ENCODE measurements at places on chromosomes 13 and 19.

DNA sequence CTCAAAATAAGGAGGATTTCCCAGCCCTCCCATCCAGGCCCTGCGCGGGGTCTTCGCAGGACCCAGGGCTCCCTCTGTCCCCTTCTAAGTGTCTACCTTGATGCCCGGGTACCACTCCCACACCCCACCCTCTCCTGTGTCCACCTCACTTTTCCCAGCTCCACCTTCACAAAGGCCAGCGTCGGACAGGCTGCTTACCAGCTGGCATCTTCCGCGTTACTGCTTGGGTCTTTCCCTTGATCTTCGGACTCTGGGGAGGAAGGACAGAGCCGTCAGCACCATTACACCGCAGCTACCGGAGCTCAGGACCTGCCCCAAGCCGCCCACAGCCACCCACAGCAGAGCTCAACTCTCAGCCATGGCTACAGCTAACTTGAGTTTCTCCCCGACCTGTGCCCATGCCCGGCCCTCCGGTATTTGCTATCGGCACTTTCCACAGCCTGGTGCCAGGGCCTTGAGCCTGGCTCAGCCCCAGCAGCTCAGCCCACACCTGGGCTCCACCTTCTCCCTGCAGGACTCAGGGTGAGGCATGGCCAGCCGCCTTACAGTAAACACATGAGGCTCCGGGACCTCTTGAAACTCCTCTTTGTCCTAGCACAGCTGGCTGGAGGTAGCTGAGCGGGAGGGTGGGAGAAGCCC, 3.8 kb downstream of the C13orf46 start:
- DNase-seq = peak; percentile 88

GRCh38 chr19:48461982-48462655, 6.7 kb downstream of the KCNJ14 start:
- DNase-seq = peak; percentile 16

DNA sequence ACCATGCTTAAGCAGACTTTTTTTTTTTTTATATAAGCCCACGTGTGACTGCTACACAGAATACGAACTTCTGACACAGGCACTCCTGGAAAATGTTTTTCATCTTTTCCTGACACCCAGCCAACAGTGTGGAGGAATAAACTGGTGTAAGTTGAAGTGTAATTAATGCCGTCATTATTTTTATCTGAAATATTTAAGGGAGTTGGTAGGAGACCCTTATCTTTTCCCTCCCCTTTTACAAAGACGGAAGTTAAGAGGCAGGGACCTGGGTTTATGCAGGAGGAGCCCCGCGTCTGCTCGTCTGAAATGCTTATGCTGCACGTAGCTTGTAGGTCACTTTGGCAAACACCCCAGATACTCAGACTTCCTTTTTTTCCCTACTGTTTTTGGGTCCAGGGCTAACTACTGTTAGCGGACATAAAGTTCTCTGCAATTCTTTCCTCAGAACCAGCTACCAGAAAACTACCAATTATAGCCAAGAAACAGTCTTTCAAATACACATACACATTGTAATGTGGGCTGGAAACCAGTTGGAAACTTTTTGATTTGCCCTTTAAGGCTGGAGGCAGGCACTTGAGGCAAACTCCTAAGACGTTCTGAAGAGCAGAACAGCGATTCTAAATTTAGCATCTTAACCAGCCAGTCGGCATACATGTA, 50.8 kb downstream of the EFNB2 start:
- DNase-seq = no peak

DNA sequence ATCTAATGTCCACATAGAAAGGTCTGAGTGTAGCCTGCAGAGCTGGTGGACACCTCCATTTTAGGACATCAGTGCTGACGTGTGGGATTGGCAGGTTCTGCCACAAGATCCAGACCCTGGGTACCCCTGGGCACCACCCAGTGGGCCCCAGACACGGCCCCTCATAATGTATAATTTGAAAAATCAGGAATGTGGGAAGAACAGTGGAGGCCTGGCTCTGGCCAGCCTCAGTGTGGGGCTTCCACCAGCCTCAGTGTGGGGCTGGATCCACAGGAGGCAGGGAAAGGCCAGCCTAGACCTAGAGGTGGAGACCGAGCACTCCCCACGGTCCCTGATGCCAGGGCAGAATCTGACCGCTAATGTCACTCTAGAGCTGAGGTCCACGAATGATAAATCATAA, 150.7 kb upstream of the SOX1 start:
- DNase-seq = no peak

DNA sequence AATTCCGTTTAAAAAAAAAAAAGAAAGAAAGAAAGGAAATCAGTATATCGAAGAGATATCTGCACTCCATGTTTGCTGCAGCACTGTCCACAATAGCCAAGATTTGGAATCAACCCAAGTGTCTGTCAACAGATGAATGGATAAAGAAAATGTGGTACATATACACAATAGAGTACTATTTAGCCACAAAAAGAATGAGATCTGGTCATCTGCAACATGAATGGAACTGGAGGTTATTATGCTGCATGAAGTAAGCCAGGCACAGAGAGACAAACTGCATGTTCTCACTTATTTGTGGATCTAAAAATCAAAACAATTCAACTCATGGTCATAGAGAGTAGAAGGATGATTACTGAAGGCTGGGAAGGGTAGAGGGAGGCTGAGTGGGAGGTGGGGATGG, 16.3 kb downstream of the ZNF565 start:
- DNase-seq = no peak

DNA sequence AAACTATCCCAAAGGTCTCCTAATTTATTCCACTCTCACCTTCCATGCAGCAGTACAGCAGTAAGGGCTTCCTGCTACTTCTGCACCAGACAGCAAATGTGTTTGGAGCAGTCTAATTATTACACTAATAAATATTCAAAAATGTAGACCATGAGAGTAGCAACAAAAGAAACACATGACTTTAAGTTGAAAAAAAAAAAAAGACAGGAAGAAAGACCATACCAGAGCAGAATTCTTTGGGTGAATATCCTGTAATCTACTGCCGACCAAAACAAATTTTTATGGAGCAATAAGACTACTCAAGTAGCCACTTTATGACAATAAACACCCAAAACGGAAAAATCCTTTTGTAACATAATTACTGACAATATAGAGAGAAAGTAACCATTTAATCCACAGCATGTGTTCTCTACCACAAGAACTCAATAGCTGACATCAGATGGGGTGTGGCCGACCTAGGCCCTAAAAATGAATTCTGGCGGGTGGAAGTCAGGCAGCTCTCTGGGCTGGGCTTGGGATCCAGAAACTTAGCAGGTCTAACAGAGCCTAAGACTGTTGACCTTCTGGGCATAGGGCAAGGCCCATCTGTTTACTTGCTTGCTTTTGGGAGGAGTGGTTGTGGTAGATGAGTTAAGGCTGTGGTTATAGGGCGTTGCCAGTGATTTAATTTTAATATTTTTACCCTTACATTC, 4.6 kb downstream of the KLF12 start:
- peak; percentile 56 for DNase-seq

DNA sequence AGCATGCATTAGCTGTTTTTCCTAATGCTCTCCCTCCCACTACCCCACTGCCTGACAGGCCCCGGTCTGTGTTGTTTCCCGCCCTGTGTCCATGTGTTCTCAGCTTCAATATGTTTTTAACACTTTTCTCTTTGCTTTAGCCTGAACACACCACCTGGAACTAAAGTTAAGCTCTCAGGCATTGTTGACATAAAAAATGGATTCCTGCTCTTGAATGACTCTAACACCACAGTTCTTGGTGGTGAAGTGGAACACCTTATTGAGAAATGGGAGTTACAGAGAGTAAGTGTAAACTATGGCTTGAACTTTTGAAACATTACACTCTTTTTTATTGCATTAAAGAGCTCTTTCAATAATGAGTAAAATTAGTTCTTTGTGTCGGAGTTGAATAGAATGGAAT, 70.1 kb downstream of the TDRD3 start:
- DNase-seq = no peak

DNA sequence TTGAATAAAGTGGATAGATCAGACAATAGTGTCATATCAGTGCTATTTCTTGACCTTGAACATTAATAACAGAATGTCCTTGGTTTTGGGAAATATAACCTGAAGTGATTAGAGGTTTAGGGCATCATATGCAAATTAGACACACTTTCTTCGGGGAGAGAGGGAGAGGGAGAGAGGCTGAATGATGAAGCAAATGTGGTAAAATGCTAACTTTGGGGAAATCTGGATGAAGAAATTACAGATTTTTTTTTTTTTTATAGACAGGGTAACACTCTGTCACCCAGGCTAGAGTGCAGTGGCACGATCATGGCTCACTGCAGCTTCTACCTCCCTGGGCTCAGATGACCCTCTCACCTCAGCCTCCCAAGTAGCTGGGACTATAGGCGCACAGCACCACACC, 3.9 kb upstream of the NCR1 start:
- peak; percentile 11 for DNase-seq

DNA sequence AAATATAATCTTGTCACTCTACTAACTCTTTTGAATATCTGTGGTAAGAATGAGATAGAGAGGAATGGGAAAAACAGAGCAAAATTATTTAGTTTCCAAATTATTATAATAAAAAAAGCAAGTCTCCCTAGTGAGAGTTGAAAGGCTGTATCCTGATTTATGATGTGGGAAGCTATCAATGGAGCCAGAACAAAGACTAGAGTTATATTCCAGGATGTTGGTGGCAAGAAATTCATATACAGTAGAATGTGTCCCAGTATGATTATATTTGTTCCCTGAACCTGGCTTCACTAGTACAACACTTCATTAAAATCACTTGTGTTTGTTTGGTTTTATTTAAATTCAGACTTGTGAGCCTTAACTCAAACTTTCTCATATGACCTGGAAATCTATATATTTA, 630.3 kb downstream of the GPC5 start:
- no peak for DNase-seq

- no peak for DNase-seq
Observed at GRCh38 chr13:45602183-45603170, 13.1 kb downstream of the ERICH6B start.

DNA sequence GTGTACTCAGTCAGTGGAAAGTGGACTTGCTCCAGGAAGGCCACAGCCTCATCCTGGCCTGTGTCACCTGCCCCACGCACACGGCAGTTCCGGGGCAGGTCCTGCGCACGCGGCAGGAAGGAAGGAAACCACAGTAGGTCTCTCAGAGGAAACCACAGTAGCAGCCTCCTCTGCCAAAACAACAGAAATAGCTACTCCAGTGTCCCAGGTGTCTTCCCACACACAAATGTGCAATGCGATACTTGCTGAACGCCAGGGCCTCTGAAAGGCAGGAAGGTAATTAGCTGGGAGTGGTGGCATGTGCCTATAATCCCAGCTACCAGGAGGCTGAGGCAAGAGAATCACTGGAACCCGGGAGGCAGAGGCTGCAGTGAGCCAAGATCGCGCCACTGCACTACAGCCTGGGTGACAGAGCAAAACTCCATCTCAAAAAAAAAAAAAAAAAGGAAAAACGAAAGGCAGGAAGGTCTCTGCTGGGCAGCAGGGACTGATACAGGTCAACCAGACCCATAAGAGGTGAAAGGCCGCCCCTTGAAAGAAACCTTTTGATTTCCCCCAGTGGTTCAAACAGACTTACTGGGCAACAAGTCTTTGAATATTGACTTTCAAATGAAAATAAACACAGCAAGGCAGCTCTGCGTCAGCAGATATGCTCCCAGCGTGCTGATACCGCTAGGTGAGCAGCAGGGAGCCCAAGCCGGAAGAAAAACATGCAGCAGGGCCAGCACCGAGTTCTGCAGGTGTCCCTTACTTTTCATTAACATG, 49.5 kb downstream of the CRYL1 start:
- DNase-seq = no peak

- DNase-seq = no peak
Observed at GRCh38 chr19:38247734-38248268, 8.4 kb downstream of the PPP1R14A start.

DNA sequence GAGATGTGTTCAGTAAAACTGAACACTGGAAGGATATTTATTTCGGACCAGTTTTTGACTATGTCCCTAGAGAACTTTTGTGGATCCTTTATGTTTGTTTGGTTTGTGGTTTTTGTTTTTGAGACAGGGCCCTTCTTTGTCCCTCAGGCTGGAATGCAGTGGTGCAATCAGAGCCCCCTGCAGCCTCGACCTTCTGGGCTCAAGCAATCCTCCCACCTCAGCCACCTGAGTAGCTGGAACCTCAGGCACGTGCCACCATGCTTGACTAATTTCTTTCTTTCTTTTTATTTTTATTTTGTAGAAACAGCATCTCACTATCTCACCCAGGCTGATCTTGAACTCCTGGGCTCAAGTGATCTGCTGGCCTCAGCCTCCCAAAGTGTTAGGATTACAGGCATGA, 955 bp upstream of the ZNF709 start:
- no peak for DNase-seq

- peak; percentile 56 for DNase-seq
Observed at GRCh38 chr19:584240-585001, 5.3 kb upstream of the HCN2 start.

DNA sequence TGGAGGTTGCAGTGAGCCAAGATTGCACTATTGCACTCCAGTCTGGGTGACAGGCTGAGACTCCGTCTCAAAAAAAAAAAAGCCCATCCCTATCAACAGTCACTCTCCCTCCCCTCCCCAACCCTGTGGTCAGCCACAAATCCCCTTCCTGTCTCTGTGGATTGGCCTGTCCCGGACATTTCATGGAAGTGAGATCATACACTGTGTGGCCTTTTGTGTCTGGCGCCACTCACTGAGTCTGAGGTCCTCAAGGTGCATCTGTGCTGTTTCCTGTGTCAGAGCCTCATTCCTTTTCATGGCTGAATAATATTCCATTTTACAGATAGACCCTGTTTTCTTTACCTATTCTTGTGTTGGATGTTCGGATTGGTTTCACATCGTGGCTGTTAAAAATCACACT, 149.5 kb downstream of the PTPRS start:
- DNase-seq = no peak

DNA sequence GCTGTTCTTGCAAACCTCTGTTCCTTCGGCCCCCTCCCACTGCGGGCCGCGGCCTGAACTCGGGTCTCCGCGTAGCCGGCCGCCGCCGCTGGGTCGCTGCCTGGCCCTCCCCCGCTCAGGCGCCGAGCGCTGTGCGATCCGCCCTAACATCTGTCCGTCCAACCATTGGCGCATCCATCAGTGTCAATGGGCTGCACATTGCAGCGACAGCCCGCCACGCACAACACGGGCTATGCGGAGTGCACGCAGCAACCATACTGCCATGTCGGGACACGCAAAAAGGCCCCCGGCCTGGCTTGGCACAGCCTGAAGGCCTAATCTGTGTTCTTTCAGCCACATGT, 2.6 kb upstream of the TSHZ3 start:
- no peak for DNase-seq
